ENCODE measurements at places on chromosomes 3 and 15.

GRCh38 chr15:43274136-43274535 is 7.4 kb upstream of the TGM5 start:
- no peak for DNase-seq

GRCh38 chr15:75749820-75750219 is 37.2 kb upstream of the CSPG4 start:
- DNase-seq: peak; percentile 4

- peak; percentile 100 for DNase-seq
Measured at GRCh38 chr3:38136777-38137614, at the start of gene ACAA1. ACAA1 (minus strand) TSS chr3:38137127; CDS start chr3:38137035, 92 bp downstream.

- no peak for DNase-seq
Measured at GRCh38 chr3:90005281-90005847, 897.9 kb downstream of the EPHA3 start.

- DNase-seq: no peak
Measured at GRCh38 chr15:34729886-34730285, 24.9 kb downstream of the GJD2 start.

- DNase-seq: no peak
Measured at GRCh38 chr15:60531801-60532200, 52.9 kb upstream of the ICE2 start.

GRCh38 chr3:66073464-66074141 is 34.9 kb upstream of the MAGI1 start:
- no peak for DNase-seq

GRCh38 chr3:180278583-180279188 is 241.9 kb upstream of the PEX5L start:
- no peak for DNase-seq

DNA sequence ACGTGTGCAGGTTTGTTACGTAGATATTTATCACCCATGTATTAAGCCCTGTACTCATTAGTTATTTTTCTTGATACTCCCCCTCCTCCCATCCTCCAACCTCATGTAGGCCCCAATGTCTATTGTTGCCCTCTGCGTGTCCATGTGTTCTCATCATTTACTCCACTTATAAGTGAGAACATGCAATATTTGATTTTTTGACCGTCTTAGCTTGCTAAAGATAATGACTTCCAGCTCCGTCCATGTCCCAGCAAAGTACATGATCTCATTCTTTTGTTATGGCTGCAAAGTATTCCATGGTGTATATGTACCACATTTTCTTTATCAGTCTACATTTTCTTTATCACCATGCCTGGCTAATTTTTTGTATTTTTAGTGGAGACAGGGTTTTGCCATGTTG is 623.2 kb downstream of the SQOR start:
- DNase-seq: no peak

GRCh38 chr3:61409638-61410037 is 151.7 kb upstream of the PTPRG start:
- DNase-seq: no peak
